ENCODE measurements at places on chromosomes 2 and 18. TPM values are rescaled to one million over a fixed set of nuclear protein-coding genes. Genes with fewer than 3 reads are reported as not detected.

DNA sequence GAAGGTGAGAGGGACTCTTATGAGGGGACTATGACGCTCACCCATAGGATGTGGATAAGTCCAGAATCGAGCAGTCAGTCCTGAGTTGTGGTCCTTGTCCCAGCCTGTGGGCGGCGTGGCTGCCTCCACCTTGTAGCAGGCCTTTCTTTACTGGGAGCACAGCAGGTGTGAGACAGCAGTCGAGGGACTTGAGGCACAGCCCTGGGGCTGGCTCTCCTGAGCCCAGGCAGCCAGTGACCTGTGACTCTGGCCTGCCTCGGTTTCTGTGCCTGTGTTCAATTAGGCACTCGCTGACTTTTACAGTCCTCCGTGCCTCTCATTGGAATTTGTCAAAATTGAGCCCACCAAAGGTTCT, 8.3 kb downstream of the PPP1R7 start:
- no peak overlapping the region for H3K4me3 ChIP-seq
- no peaks in the 10 kb centered on the region for H3K27me3 ChIP-seq
- peaks cover 10% of the 10 kb centered on the region for H3K36me3 ChIP-seq
- H3K4me1 ChIP-seq, result peaks cover 20% of the 10 kb centered on the region
- DNase-seq, result no peak
- no peak overlapping the region for H3K27ac ChIP-seq

Gene IFIH1
- 37.8 TPM for total RNA-seq

- H3K27ac ChIP-seq, result peak overlapping the region; percentile 60
- no peaks in the 10 kb centered on the region for H3K36me3 ChIP-seq
- peak overlapping the region; percentile 73 for H3K4me3 ChIP-seq
- DNase-seq, result no peak
- peaks cover 15% of the 10 kb centered on the region for H3K4me1 ChIP-seq
- no peaks in the 10 kb centered on the region for H3K27me3 ChIP-seq
Measured at GRCh38 chr2:206859330-206859739, 80.0 kb upstream of the CPO start.

DNA sequence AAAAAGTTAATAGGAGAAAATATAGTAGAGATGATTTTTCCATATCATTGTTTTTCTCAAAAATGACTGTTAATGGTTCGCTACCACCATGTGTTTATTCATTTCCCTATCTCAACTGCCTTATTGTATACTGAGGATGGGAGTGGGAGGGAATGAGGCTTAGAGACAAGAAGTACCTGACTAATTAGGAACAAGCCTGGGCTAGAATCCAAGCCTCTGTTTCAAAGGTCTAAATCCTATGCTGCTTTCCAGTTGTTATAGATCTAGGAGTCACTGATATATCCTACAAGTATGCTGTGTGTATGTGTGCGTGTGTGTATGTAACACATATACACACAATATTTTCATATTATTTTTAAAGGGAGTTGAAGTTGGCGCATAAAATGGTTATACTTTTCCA, 465.9 kb downstream of the EPHA4 start:
- no peak overlapping the region for H3K27ac ChIP-seq
- DNase-seq, result no peak
- H3K27me3 ChIP-seq, result peaks cover 6% of the 10 kb centered on the region
- no peaks in the 10 kb centered on the region for H3K36me3 ChIP-seq

Gene RTP5
- 0.56 TPM for total RNA-seq

Gene ABCB11
- total RNA-seq, result not detected

DNA sequence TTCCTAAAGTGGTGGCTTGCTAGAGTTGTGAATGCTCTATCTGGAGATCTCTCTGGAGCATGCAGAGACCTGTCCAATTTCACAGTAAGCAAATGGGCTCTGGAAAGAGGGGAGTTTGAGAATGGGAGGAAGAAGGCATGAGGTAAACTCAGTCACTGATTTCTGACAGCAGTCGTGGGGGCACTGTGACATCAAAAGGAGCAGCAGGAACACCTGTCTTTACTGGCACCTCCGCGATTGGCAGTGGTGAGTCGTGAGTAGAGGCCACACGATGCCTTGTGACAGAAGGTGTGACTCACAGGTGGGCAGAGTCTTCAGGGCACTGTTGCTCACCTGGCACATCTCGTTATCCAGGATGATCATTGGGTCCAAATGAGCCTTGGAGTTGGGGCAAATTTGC, 38.8 kb upstream of the CAVIN2 start:
- no peaks in the 10 kb centered on the region for H3K27me3 ChIP-seq
- DNase-seq, result no peak
- no peak overlapping the region for H3K27ac ChIP-seq
- H3K36me3 ChIP-seq, result no peaks in the 10 kb centered on the region

Gene PRKAG3
- total RNA-seq, result not detected

- no peaks in the 10 kb centered on the region for H3K36me3 ChIP-seq
- H3K27ac ChIP-seq, result no peak overlapping the region
- H3K27me3 ChIP-seq, result no peaks in the 10 kb centered on the region
- no peak overlapping the region for H3K4me3 ChIP-seq
- no peak for DNase-seq
- no peaks in the 10 kb centered on the region for H3K4me1 ChIP-seq
Measured at GRCh38 chr2:145108959-145109710, 589.2 kb upstream of the ZEB2 start.

DNA sequence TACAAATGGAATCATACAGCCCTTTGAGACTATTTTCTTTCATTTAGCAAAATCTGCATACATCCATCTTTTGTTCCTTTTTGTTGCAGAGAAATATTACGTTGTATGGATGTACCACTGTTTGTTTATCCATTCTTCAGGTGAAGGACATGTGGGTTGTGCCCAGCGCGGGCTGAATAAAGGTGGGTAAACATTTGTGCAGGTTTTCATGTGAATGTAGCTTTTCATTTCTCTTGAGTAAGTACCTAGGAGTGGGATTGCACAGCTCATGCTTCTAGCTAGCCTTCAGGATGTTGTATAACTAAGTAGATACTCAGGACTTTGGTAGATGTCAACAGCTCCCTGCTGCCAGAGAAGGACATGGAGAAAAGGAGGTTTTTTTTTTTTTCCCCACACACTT, 50.6 kb upstream of the SPRED2 start:
- no peak for DNase-seq
- H3K27me3 ChIP-seq, result peaks cover 15% of the 10 kb centered on the region
- H3K4me3 ChIP-seq, result no peak overlapping the region
- peaks cover 2% of the 10 kb centered on the region for H3K36me3 ChIP-seq
- H3K27ac ChIP-seq, result no peak overlapping the region

Gene CFAP210
- total RNA-seq, result not detected

GRCh38 chr2:76667821-76668271, 854.3 kb downstream of the LRRTM4 start:
- H3K36me3 ChIP-seq, result no peaks in the 10 kb centered on the region
- DNase-seq, result no peak
- no peaks in the 10 kb centered on the region for H3K27me3 ChIP-seq
- no peaks in the 10 kb centered on the region for H3K4me1 ChIP-seq

- H3K27me3 ChIP-seq, result peaks cover 9% of the 10 kb centered on the region
- no peak overlapping the region for H3K27ac ChIP-seq
- no peaks in the 10 kb centered on the region for H3K36me3 ChIP-seq
- no peak overlapping the region for H3K4me3 ChIP-seq
Measured at GRCh38 chr2:3659447-3660432, 1.7 kb downstream of the ALLC start.

- H3K4me3 ChIP-seq, result peak overlapping the region; percentile 69
- H3K27ac ChIP-seq, result peak overlapping the region; percentile 78
- H3K27me3 ChIP-seq, result no peaks in the 10 kb centered on the region
- no peaks in the 10 kb centered on the region for H3K36me3 ChIP-seq
- H3K4me1 ChIP-seq, result peaks cover 23% of the 10 kb centered on the region
- peak; percentile 84 for DNase-seq
Measured at GRCh38 chr2:112259509-112260294, 4.9 kb upstream of the ZC3H8 start.

DNA sequence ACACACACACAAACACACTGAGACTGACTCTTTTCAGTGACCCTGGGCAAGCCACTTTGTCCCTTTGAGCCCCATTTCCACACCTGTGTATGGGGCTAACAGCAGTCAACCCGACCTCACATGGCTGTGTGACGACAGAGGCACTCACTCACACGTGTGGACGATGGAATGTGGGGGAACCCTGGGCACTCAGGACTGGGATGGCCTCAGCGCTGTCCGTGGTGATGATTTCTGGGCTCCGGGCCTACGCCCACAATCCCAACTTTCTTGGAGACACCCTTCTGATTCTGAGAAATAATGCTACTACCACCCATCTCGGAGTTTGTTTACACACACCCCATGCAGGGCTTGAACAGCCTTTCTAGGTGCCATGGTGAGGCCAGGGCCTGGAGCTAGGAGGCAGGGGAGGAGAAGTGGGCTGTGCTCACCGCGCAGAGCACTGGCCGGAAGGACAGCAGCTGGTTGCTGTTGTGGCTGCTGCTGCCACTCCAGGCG, 1.5 kb downstream of the CRYBA2 start:
- peaks cover 84% of the 10 kb centered on the region for H3K27me3 ChIP-seq
- peaks cover 11% of the 10 kb centered on the region for H3K4me1 ChIP-seq
- DNase-seq, result no peak
- H3K36me3 ChIP-seq, result no peaks in the 10 kb centered on the region
- H3K4me3 ChIP-seq, result no peak overlapping the region

GRCh38 chr2:183078163-183078463, 434 bp upstream of the DUSP19 start:
- peak overlapping the region; percentile 88 for H3K27ac ChIP-seq
- H3K4me3 ChIP-seq, result peak overlapping the region; percentile 90
- no peak for DNase-seq
- peaks cover 9% of the 10 kb centered on the region for H3K4me1 ChIP-seq
- no peaks in the 10 kb centered on the region for H3K27me3 ChIP-seq

- H3K27me3 ChIP-seq, result no peaks in the 10 kb centered on the region
- H3K4me3 ChIP-seq, result no peak overlapping the region
- no peaks in the 10 kb centered on the region for H3K36me3 ChIP-seq
- H3K27ac ChIP-seq, result no peak overlapping the region
- no peak for DNase-seq
Measured at GRCh38 chr18:33873112-33873511, 295.1 kb downstream of the ASXL3 start.

GRCh38 chr2:151576080-151576479, 158.2 kb downstream of the NEB start:
- H3K4me3 ChIP-seq, result no peak overlapping the region
- H3K4me1 ChIP-seq, result no peaks in the 10 kb centered on the region
- H3K27me3 ChIP-seq, result no peaks in the 10 kb centered on the region

- no peaks in the 10 kb centered on the region for H3K27me3 ChIP-seq
- no peak for DNase-seq
- peaks cover 40% of the 10 kb centered on the region for H3K36me3 ChIP-seq
- H3K27ac ChIP-seq, result peak overlapping the region; percentile 97
- H3K4me3 ChIP-seq, result peak overlapping the region; percentile 99
Measured at GRCh38 chr2:206160125-206160806, 571 bp downstream of the EEF1B2 start.

- H3K4me1 ChIP-seq, result peaks cover 57% of the 10 kb centered on the region
- H3K4me3 ChIP-seq, result peak overlapping the region; percentile 42
- peak overlapping the region; percentile 91 for H3K27ac ChIP-seq
- no peaks in the 10 kb centered on the region for H3K27me3 ChIP-seq
- DNase-seq, result no peak
Measured at GRCh38 chr2:113878743-113879142, 11.1 kb upstream of the ACTR3 start.

DNA sequence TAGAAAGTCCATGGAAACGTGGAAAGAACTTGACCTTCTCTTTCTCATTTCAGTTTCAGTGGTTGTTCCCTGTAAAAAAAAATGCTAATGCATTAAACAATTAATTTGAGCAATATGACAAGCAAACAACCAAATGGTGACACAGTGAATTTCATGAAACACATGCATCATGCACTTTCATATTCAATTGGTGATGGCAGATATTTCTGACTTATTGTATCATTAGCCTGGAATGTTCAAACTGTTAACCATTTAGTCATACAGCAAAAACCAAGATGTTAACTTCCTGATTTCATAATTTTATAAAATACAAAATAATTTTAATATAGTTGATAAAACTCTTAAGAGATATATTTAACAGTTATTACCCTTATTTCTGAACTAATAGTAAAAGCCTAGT, 85.5 kb downstream of the SCN1A start:
- no peaks in the 10 kb centered on the region for H3K36me3 ChIP-seq
- H3K27ac ChIP-seq, result no peak overlapping the region
- no peak overlapping the region for H3K4me3 ChIP-seq
- H3K4me1 ChIP-seq, result no peaks in the 10 kb centered on the region
- H3K27me3 ChIP-seq, result no peaks in the 10 kb centered on the region
- DNase-seq, result no peak

Gene CROCC2
- not detected for total RNA-seq

DNA sequence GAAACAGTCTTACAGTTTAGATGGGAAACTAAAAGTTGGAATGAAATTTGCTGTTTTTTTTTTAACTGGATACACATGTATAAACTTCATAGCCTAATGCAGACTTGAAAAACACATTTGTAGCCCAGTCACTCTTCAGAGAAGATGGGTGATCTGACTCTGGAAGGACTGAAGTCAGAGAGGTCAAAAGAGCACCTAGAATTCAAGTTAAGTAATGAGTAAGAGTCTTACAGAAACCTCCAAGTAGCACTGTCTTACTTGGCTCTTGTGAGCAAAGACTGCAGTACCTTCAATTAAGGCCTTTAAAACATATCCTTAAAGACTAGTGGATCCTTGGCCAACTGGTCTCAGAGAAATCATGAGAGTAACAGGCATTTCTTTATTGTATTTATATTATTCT, 41.9 kb downstream of the TRAPPC8 start:
- no peaks in the 10 kb centered on the region for H3K27me3 ChIP-seq
- H3K4me3 ChIP-seq, result no peak overlapping the region
- peak overlapping the region; percentile 42 for H3K27ac ChIP-seq
- no peaks in the 10 kb centered on the region for H3K36me3 ChIP-seq
- no peaks in the 10 kb centered on the region for H3K4me1 ChIP-seq

DNA sequence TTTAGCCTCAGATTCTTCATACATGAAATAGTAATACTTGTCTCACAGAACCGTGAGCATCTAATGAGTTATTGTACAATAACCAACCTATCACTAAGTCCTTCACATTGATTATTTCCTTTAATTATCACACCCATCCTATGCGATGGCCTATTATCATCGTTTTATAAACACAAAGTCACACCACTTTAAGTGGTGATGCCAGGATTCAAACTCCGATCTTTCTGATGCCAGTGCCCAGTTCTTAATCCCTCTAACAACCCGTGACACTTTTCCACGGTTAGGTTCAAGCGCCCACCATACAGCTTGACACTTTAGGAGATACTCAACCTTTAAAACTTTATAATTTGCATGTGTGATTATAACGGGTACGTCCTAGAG, 523 bp upstream of the ALMS1 start:
- peak overlapping the region; percentile 96 for H3K4me3 ChIP-seq
- H3K27ac ChIP-seq, result peak overlapping the region; percentile 93
- H3K27me3 ChIP-seq, result no peaks in the 10 kb centered on the region
- H3K4me1 ChIP-seq, result peaks cover 35% of the 10 kb centered on the region

Gene SLC9A4
- 0.14 TPM for total RNA-seq

DNA sequence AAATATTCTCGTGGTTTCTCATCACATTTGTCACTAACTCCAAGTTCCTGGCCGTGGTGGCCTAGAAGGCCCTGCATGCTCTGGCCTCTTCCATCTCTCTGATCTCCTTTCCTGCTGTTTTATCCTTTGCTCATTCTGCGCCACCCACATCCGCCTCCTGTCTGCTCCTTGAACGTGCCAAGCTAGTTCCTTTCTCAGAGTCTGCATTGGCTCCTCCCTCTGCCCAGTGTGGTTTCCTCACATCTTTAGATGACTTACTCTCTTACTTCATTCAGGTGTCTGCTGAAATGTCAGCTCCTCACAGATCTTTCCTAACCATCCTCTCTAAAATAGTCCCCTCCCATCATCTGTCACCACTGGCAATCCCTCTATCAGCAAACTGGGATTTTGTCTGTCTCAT, 158.6 kb upstream of the RBMS1 start:
- H3K4me1 ChIP-seq, result peaks cover 19% of the 10 kb centered on the region
- no peaks in the 10 kb centered on the region for H3K36me3 ChIP-seq
- H3K27ac ChIP-seq, result no peak overlapping the region
- no peaks in the 10 kb centered on the region for H3K27me3 ChIP-seq
- H3K4me3 ChIP-seq, result peak overlapping the region; percentile 36

Gene SDC1
- 0.38 TPM for total RNA-seq

GRCh38 chr2:187502467-187502866, 51.8 kb downstream of the TFPI start:
- H3K4me1 ChIP-seq, result peaks cover 6% of the 10 kb centered on the region
- H3K36me3 ChIP-seq, result no peaks in the 10 kb centered on the region
- H3K4me3 ChIP-seq, result no peak overlapping the region

All from activated T-cell treated with anti-CD3 and anti-CD28 coated beads, Interleukin-2, amount 50 U/mL, for 72 hours (primary cell).